ENCODE measurements at places on chromosomes 3 and 15. TPM values are rescaled to one million over a fixed set of nuclear protein-coding genes. Genes with fewer than 3 reads are reported as not detected.
A peak's percentile ranks its signal among the peaks of the same experiment; 100 is the strongest.

DNA sequence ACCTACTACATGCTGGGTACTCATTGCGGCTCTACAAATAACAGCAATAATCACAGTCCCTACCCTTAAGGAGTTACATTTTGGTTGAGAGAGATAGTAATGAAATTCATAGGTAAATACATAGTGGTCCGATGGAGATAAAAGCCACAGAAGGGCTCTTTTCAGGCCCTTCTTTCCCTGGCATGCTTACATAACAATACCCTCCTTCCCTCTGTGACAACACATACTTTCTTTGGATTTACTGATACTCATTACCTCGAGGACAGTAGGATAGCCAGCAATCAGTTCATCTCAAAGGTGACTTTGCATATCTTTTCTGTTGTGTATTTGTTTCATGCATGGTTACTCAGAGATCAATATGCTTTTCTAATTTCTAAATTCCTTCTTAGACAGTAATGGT is 54.5 kb downstream of the HSPBAP1 start:
- DNase-seq, result no peak

GRCh38 chr3:12579905-12580304 is 23.0 kb downstream of the MKRN2 start:
- DNase-seq, result no peak

- no peak for DNase-seq
These were observed 735 bp downstream of the GOLGA8B start for GRCh38 chr15:34582461-34583371.

DNA sequence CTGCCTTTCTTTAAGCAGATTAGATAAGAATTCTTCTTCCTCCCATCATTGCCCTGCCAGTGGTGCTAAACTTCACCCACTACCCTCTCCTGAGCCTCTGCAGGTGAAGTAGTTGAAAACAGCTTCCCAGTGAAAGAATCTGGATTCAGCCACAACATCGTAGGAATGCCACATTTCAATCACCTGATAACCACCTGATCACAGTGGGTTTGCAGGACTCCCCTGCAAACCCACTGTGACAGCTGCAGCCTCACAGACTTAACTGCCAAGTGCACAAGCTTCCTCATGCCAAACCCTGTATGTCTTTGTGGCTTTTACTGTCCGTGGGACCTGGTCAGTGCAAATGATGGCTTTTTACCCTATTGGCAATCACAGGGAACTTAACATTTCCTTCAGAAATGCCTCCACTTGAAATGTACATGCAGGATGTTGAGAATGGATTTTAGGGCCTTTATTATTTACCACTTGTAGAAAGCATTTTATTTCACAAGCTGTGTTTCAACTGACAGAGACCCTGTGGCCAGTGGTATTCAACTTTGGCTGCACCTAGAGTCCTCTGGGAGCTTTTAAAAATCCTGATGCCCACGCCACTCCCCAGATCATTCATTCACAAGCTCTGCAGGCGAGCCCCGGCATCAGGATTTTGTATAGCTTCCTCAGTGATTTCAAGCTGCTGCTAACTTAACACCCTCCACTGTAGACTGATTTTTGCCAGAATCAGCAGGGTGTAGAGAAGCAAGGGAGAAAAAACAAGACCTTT is 49.1 kb downstream of the OXNAD1 start:
- DNase-seq, result no peak

GRCh38 chr3:32450992-32451659 is 51.5 kb downstream of the CMTM6 start:
- DNase-seq, result no peak

GRCh38 chr3:127822682-127823425 is 539 bp upstream of the MGLL start:
- peak; percentile 13 for DNase-seq

- DNase-seq, result no peak
These were observed 2.9 kb downstream of the ABHD5 start for GRCh38 chr3:43693594-43693993.

DNA sequence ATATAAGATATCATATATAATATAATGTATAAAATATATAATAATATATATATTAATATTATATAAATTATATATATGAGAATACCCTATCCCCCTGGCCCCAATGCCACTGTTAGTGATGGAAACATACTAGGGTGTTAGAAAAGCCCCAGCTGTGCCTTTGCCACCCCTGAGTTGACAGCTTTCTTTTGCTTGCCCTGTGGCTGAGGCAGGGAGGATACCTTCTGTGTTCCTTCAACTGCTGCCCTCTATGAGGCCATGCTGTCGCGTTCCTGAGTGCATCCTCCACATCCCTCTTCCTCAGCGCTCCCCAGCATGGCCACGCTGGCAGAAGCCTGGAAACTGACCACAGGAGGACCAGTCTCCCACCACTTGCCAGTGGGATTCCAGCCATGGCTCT is 26.3 kb downstream of the FAN1 start:
- DNase-seq, result no peak

- DNase-seq, result no peak
These were observed 37.9 kb upstream of the ARL8B start for GRCh38 chr3:5084224-5084623.

DNA sequence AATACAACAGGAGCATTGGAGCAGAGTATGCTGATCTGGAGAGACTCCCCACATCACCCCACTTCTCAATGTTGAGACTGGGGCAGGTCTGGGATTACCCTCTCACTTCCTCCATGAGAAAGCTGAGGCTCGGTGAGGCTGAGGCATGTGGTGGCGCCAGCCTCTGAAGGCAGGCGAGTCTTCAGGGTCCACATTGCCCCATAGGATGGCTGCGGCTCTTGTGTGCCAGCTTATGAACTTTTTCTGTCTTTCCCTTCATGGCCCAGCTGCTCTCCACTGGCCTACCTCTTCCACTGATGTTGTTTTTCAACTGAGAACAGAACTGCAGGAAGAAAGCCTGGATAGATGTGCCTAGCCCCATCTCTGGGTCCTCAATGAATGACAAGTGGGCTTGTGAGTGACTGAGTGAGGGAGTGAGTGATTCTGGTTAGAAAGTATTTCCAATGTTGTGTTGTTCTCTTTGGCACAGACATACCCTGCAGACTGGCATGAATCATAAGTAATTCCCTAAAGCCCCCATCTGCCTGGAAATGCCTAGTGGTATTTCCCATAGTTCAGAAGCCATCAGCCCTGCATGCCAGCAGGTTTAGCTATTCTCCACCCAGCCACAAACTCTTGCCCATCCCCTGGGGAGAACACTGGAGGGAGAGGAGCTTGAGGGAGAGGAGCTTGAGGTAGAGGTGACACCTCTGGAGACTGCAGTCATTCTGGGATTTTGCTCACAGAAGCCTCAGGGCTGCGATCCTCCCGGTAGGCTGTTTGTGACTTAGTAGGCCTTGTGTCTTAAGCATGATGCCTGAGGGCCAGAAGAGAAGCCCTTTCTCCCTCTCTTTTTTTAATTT is 56.9 kb downstream of the AMOTL2 start:
- no peak for DNase-seq

- no peak for DNase-seq
These were observed 375.9 kb downstream of the MCTP2 start for GRCh38 chr15:94607176-94607654.

DNA sequence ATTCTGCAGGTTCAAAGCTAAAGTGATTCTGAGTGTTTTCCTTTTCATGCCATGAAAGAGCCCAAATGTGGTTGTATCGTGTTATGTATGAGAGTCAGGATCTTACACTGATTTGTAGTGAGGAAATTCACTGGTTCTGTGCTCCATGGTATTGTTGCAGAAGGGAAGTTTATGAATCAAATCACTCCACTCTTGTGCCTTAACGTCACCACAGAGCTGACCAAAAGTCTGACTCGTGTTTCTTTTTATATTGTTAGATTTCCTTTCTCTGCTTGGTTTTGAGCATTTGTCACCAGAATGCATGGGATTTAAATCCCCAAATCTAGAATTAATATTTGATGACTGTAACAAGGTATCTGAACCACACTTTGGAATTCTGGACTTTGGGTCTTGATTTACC is 29.1 kb upstream of the SLC30A4 start:
- no peak for DNase-seq

DNA sequence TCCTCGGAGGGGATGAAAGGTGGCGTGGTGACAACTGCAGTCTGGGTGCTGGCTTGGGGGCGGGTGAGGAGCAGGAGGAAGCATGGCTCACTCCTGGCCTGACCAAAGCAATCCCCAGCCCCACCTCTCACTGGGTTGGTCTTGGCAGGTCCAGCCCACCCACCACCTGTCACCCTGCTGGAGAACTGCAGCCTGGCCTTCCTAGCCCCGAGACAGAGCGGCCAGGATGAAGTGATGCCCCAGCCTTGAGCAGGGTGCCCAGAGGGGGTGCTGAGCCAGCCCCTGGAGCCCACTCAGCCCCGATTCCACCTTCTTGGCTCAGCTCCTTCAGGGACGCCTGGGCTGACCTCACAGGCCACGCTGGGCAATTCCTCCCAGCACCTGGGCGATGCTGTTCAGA is 89.9 kb downstream of the IQSEC1 start:
- DNase-seq, result no peak

GRCh38 chr15:49059491-49059890 is 13.2 kb upstream of the SECISBP2L start:
- no peak for DNase-seq

DNA sequence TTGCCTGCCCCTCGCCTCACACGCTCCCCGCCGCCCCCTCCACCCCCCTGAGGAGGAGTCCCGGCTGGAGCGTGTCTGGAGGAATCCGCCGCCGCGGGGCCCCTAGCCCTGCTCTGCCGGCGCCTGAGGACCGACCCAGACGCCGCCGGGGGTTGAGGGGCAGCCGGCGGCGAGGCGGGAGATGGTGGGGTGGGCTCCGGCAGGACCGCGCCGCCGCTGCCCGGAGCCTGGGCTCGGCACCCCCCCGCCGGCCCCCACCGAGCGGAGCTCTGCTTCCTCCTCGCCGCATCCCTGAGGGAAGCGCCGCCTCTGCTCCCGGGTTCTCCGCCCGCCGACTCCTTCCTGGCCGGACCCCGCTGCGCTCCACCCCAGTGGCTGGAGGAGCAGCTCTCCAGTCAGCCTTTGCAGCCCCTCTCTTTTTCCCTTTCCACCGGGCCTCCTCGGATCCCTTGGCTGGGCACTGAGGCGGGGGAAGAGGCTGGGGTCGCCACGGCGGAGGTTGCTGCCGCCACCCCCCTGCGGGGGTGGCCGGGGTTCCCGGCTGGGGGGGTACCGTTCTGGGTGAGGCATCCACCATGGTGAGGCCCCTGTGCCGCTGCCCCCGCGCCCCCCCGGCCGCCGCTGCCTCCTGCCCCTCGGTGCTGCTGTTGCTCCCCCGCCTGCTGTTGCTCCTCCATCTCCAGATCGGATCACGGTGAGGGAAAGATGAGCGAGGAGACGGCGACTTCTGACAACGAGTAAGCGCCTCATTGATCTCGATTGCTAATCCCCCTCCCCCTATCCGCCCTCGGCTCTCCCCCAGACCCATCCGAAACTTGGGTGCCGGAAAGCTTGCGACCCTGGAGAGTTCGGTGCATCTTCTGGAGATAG is at the start of gene SPRED1:
TSS of gene SPRED1 (plus strand) at position 356 of the 870 bp plus-strand sequence. CDS start at position 706, 350 bp downstream.
- DNase-seq, result no peak

DNA sequence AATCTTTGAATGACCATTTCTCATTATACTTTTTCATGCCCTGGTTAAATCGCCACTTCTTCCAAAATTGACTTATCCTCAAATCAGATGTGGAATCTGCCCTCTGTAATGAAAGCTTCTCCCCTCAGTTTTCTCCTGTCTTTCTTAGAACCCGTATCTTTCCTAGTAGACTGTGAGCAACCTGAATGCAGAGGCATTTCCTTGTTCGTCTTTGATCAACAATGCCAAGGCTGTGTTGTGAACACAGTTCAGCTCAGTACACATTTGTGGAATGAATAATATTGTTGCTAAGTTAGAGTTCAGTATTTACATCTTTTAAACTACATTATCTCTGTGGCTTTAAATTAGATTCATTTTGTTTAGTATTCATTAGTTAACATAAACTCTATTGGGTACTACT is 123.3 kb downstream of the TPRG1 start:
- no peak for DNase-seq

DNA sequence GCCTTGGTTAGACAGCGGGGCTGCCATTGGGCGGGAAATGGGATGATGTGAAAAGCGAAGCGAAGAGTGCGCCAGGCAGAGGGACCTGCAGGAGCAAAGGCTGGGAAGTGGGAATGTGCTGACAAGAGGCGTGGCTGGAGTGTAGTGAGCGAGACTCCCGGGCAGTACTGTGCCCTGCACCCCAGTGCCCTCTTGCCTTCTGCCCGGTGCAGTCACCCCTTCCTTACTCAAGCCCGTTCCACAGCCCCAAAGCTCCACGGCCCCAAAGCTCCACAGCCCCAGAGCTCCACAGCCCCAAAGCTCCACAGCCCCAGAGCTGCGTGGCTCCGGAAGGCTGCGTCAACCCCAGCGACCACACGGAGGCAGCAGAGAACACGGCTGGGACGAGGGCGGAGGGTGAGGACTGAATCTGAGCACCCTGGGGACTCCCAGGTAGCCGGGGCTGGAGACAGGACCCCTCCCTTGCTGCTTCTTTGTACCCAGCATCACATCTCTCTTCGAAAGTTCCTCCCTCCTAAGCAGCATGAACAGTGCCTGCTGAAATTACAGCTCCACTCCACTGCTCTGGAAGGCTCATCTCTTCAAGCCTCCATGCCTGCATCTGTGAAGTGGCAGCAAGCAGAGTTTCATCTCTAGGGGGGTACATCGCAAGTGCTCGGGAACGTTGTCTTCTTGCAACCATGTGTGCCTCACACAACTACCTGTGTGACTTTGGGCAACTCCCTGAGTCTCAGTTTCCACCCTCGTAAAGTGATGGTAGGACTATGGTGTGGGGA is 108.9 kb downstream of the FBLN2 start:
- no peak for DNase-seq

- DNase-seq, result no peak
These were observed 7.2 kb upstream of the GATM start for GRCh38 chr15:45385590-45385989.

GRCh38 chr15:27249046-27249759 is 278.2 kb downstream of the GABRG3 start:
- DNase-seq, result no peak

DNA sequence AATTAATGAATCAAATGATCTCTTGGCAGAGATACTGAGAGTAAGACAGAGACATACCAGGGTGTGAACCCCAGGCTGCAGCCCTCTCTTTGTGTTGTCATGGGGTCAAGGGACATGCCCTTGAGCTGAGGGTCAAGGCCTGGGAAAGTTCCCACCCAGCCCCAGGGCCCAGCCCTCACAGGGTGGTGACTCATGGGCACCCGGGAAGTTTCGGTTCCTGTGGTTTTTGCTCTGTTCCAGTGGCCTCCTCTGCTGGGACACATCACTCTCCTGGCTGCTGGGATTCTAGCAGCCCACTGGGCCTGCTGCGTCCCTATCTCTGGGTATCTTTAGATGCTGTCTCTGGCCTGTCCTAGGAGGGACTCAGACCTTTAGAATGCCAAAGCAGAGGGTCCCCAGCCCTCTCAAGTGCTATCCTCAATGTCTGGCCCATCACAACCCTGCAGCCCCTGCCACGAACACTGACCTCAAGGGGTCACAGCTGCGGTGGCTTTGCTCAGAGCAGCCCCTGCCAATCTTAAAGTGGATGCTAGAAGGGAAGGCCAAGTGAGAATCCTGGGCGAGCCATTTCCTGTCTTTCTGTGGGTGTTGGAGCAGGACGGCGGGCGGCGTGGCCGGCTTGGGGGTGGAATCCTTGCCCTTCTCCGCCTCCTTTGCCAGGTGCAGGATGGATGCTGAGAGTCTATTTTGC is 148.4 kb upstream of the TLE3 start:
- DNase-seq, result no peak

GRCh38 chr3:34319881-34320280 is 521.5 kb downstream of the PDCD6IP start:
- DNase-seq, result no peak

The CCDC9B gene
- polyA plus RNA-seq, result 8.4 TPM

The TP63 gene
- polyA plus RNA-seq, result 0.58 TPM

The SUCNR1 gene
- 7.6 TPM for polyA plus RNA-seq

The DLEC1 gene
- 0.75 TPM for polyA plus RNA-seq

The ZNF662 gene
- 18.9 TPM for polyA plus RNA-seq

The LDHAL6B gene
- 0.11 TPM for polyA plus RNA-seq

The TMEM212 gene
- polyA plus RNA-seq, result not detected

The ST8SIA2 gene
- 4.2 TPM for polyA plus RNA-seq

The PTH1R gene
- 144 TPM for polyA plus RNA-seq
